ENCODE measurements at places on chromosomes 1 and 21. TPM values are rescaled to one million over a fixed set of nuclear protein-coding genes. Genes with fewer than 3 reads are reported as not detected.

DNA sequence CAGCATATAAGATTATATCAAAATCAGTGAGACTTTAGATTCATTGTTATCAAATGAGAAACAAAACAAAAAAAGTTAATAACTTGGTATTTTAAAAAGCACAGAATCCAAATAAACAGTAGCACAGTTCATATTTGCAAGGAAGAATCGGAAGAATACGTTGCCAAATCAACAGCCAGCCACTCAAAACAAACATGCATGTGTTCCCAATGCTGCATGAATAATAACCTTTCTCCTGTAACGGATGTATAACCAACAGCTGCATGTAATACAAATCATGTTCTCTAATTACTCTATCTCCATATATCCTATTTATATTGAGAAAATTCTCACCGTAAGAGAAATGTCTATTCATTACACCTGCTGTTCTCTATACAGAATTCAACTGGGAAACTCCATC, 98.9 kb upstream of the FOXD3 start:
- no peak overlapping the region for H3K4me3 ChIP-seq
- no peaks in the 10 kb centered on the region for H3K4me1 ChIP-seq
- DNase-seq: no peak
- H3K27me3 ChIP-seq: no peaks in the 10 kb centered on the region

GRCh38 chr1:201692555-201693394, 136.2 kb upstream of the IPO9 start:
- H3K4me3 ChIP-seq: no peak overlapping the region
- H3K36me3 ChIP-seq: no peaks in the 10 kb centered on the region
- H3K27me3 ChIP-seq: no peaks in the 10 kb centered on the region
- no peak overlapping the region for H3K27ac ChIP-seq
- H3K4me1 ChIP-seq: peaks cover 6% of the 10 kb centered on the region
- DNase-seq: no peak

- no peaks in the 10 kb centered on the region for H3K27me3 ChIP-seq
- H3K4me3 ChIP-seq: peak overlapping the region; percentile 52
- no peaks in the 10 kb centered on the region for H3K4me1 ChIP-seq
- H3K36me3 ChIP-seq: no peaks in the 10 kb centered on the region
- DNase-seq: no peak
Measured at GRCh38 chr1:220527279-220527907, 543 bp upstream of the MARK1 start.

GRCh38 chr1:6970221-6970620, 185.0 kb downstream of the CAMTA1 start:
- H3K27ac ChIP-seq: no peak overlapping the region
- no peaks in the 10 kb centered on the region for H3K36me3 ChIP-seq
- no peak for DNase-seq
- no peak overlapping the region for H3K4me3 ChIP-seq

DNA sequence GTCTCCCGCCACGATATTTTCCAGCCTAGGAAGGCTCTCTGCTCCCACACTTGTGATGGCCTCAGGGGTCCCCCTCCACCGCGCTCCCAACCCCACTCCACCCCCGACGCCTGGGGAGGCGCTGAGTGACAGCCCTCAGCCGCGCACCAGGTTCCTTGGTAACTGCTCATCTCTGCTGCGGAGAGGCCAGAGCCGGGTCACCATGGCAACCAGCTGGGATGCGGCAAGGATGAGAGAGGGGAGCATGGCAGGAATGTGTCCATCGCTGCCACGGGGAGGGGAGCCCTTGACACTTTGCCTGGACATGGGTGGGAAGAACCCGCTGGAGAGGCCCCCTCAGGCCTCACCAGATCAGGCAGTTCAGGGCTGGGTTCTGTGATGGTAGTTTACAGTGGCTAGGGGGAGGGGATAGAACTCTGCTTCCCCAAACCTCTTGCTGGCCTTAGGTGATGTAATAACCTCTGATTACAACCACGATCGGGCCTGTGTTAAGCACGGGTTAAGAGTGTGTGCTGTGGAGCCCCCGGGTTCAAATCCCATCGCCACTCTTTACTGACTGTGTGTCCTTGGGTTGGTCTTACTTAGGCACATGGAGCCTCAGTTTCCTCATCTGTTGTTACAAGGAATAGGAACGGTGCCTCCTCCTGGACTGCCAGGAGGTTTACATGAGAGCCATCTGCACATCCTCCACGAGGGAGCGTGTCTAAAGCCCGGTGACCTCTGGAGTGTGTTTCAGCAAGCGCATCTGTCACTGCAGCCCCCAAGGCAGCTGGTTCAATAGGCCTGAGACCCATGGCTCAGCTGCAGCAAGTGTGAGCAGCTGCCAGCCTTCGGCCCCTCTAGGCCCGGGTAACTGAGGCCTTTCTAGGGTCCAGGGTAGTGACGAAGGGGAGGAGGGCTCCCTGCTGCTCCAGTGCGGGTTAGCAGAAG, 6.3 kb downstream of the KIF17 start:
- H3K4me3 ChIP-seq: no peak overlapping the region

GRCh38 chr21:30479259-30479658, 908 bp downstream of the KRTAP19-1 start:
- no peaks in the 10 kb centered on the region for H3K36me3 ChIP-seq
- H3K4me1 ChIP-seq: no peaks in the 10 kb centered on the region
- no peak overlapping the region for H3K27ac ChIP-seq
- H3K27me3 ChIP-seq: no peaks in the 10 kb centered on the region
- DNase-seq: no peak

DNA sequence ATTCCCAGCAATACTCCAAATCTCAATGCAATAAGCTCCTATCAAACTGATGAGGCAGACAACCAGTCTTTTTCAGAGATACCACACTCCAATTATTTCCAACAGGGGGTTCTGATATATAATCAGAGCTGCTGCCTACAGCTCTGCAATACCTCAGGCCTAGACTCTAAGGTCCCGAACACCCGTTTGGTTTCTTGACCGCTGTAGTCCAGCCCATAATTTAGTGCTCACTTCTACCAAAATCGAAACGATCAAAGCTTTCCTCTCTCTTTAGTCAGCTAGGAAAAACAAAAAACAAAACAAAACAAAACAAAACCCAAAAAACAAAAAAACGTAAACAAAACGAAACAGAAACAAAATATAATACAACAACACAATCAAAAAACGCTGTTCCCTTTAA, 453.0 kb downstream of the NEGR1 start:
- H3K27ac ChIP-seq: no peak overlapping the region
- no peak for DNase-seq
- H3K27me3 ChIP-seq: no peaks in the 10 kb centered on the region
- H3K4me3 ChIP-seq: no peak overlapping the region
- H3K36me3 ChIP-seq: no peaks in the 10 kb centered on the region

DNA sequence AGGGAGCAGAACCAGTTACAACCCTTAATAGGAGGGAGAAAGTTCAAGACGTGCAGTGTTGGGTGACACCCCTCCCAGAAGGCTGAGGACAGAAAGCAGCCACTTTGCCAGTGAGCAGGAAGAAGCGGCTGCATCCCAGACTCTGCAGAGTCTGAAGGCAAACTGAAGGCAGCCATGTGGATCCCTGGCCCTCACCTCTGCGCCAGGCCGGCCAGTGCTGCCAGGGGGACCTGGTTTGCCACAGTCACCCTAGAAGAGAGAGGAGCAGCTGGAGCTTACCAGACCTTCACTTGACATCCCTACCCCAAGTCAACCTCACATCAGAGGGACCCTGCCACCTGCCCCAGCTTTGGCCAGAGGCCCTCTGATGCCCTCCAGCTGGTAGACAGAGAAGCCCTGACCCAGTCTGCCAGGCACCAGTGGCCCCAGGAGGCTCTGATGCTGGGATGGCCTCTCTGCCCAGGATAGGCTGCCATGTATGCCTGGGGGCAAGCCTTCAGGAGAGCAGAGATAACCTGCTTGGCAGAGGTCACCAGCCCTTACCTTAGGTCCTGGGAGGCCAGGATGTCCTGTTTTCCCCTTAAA, 16.3 kb upstream of the PEF1 start:
- no peak overlapping the region for H3K4me3 ChIP-seq
- H3K27me3 ChIP-seq: no peaks in the 10 kb centered on the region
- H3K27ac ChIP-seq: no peak overlapping the region
- H3K4me1 ChIP-seq: peaks cover 43% of the 10 kb centered on the region
- H3K36me3 ChIP-seq: peaks cover 57% of the 10 kb centered on the region

DNA sequence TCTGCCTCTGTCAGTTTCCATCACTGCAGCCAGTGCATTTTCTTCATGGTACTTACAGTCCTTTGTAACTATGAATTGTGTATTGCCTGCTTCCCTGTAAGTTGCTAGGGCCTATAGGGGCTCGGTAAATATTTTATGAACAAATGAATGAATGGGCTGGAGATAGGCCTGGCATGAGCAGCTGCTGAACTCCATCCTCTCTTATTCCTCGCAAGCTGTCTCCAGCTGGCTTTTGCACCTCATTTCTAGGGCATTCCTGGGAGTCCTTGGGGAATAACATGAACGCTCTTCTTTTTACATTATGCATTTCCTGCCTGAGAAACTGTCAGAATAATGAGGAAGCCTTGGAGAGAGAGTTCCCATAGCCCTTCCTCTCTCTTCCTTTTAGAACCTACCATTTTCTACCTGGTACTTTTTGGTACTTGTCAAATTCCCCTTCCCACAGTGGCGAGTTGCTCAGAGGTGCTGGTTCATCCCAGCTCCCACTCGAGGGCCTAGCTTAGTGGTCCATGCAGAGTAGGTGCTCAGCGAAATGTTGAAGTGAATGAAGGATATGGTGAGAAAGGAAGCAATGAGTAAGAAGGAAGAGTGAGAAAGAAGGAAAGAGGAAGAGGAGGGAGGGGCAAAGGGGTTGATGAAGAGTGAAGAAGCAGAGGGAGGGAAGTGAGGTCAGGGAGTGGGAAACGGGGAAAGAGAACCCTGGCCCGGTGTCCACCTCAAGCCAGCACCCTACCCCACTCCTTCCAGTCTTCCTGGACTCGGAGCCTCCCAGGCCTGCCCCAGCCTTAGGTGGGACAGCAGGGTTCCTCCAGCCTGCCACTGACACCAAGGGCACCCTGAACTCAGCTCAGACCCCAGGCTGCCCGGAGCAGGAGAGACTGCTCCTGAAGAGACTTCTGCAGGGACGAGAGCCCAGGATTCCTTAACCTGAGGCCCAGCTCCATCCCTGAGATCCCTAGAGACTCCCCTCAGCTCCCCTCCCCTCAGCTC, 29.6 kb downstream of the KCNC4 start:
- H3K4me1 ChIP-seq: no peaks in the 10 kb centered on the region
- no peak overlapping the region for H3K27ac ChIP-seq
- no peaks in the 10 kb centered on the region for H3K36me3 ChIP-seq
- no peak overlapping the region for H3K4me3 ChIP-seq
- DNase-seq: no peak
- no peaks in the 10 kb centered on the region for H3K27me3 ChIP-seq

DNA sequence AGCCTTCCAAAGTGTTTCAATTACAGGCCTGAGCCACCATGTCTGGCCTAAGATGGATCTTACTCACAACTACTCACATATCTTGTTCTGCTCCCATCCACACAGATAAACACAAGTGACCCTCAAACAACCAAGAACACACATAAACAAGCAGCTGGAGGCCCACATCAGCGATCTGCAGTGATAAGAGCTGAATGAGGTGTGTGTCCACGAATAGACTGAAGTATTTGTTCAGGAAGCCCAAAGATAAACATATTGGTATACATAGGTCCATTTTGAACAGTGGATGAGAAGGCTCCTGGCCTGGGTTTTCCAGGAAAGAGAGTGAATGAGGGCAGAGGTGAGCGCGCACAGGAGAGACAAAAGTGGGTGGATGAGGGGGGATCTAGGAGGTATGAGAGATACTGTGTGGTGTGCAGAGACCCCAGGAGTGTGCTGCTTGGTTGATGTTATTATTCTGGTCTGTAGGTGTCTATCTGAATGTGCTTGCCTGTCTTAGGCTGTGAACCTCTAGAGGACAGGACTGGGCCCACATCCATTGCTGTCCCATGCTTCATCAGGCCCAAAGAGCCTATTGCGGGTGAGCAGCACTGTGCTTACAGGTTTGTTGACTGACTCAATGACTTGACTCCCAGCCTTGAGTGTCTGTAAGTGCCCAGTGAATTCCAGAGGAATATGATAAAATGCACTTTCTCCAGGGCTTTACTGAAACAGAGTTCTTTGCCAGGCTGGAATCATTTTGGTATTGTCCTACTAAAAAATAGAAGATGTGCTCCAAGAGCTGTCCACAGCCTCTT, 79.9 kb upstream of the ATP1A1 start:
- no peaks in the 10 kb centered on the region for H3K27me3 ChIP-seq
- H3K36me3 ChIP-seq: no peaks in the 10 kb centered on the region
- no peak overlapping the region for H3K4me3 ChIP-seq
- no peak for DNase-seq

DNA sequence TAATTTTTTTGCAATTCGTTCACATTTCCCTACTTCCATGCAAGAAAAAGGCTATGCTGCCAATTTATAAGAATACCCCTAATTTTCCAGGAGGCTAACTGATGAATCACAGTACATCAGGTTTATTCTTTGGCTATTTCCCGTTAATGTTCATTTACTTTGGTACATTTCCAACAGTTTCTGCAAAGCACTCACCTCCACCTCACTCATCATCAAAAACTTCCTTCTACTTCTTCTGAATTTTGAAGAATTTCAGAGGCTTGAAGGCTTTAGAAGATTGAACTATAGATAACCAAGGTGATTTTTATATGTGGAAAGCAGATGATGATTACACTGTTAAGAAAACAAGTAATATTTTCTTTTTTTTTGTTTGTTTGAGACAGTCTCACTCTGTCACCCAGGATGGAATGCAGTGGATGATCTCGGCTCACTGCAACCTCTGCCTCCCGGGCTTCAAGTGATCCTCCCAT, 60.5 kb upstream of the HP1BP3 start:
- no peak overlapping the region for H3K4me3 ChIP-seq
- H3K4me1 ChIP-seq: no peaks in the 10 kb centered on the region
- H3K36me3 ChIP-seq: no peaks in the 10 kb centered on the region
- H3K27me3 ChIP-seq: no peaks in the 10 kb centered on the region

ADAM30 gene
- not detected for total RNA-seq

TEDDM1 gene
- not detected for total RNA-seq

GSTM3 gene
- total RNA-seq: 73.9 TPM

C1orf56 gene
- total RNA-seq: 5.0 TPM

MRPL55 gene
- total RNA-seq: 68.7 TPM

All from tibial nerve (tissue), 4 donors.